T-helper 1 cell (primary cell): ENCODE measurements at places on chromosomes 3 and 15.

DNA sequence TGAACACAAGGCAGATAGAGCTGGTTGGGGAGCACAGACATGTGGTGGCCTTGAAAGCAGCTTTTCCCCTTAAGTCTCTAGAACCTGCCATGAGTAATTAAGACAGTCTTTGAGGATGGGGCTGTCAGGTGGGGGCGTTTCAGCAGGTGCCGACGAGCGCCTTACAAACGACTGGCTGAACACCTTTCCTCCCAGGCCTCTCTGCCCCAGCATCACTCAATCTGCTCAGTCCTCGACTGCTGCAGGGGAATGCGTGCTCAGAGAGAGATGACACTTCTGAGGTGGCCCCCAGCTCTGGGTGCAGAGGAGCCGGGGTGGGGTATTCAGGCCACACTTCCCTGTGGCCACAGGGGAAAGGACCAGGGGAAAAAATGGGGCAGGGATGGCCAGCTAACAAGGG, 8.1 kb upstream of the NCKIPSD start:
- DNase-seq, result no peak

- DNase-seq, result no peak
Measured at GRCh38 chr3:144457758-144458157, 486.1 kb downstream of the DIPK2A start.

DNA sequence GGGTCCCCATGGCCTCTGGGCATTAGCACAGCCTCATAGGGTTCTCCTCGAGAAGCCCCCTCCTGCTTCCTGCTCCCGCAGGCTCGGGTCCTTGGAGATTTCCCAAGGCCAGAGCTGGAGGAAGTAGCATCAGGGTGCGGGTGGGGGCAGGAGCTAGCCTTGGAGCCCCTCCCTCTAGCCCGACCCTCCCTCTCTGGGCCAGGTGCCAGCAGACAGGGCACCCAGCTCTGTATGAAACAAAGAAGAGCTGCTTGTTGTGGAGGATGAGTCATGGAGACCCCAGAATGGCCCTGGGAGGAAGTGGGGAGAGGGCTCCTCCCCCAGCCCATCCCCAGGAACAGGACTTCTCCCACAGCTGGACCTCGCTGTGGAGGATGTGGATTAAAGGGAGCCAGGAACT, 29.2 kb downstream of the EPHB3 start:
- no peak for DNase-seq

GRCh38 chr3:129822679-129823078, 70.8 kb downstream of the TMCC1 start:
- no peak for DNase-seq

DNA sequence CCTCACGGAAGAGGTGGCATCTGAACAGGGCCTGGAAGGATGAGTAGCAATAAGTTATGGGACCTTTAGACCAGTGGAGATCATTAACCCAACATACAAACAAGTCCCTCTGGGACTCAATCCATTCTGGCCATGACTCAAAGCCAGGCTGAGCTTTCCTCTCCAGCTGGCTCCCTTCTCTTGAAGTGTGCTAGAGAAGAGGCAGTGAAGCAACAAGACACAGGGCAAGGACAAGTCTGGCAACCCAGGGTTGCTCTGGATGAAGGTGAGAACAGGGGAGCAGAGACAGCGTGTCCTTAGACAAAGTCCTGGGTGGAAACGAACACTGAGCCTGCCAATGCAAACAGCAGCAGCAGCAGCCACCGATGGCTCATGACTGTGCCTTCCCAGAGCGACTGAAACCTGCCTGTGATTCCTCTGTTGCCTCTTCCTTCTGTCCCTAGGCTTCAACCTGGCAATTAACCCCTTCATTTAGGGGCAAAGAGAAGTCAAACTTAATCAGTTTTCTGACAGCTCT, 86.8 kb downstream of the BDH1 start:
- DNase-seq, result no peak

DNA sequence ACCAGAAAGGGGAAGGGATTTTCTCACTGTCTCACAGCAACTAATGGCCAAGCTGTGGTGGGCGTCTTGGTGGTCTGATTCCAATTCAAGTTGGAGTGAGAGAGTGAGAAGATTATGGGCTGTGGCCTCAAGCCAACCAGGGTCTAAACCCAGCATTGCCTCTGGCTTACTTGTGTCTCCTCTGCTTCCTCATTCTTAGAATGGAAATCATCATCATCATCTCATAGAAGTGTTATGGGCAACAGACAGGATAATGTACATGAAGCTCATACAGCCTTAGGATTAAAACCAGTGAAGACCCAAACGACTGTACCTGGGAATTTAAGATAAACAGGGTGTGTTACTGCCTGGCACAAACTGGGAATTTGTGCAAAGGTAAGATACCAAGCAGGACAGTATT, 29.1 kb upstream of the IREB2 start:
- no peak for DNase-seq

- no peak for DNase-seq
Measured at GRCh38 chr3:176075046-176075445, 1122.2 kb downstream of the TBL1XR1 start.

- no peak for DNase-seq
Measured at GRCh38 chr3:100254168-100254777, 6.5 kb upstream of the TBC1D23 start.

GRCh38 chr3:174438501-174439145, 420.5 kb upstream of the NAALADL2 start:
- no peak for DNase-seq

- DNase-seq, result no peak
Measured at GRCh38 chr3:46883054-46883829, 5.7 kb downstream of the PTH1R start.

- no peak for DNase-seq
Measured at GRCh38 chr3:7385635-7386034, 524.7 kb downstream of the GRM7 start.

GRCh38 chr3:111547631-111548030, 5.6 kb downstream of the CD96 start:
- peak; percentile 48 for DNase-seq

DNA sequence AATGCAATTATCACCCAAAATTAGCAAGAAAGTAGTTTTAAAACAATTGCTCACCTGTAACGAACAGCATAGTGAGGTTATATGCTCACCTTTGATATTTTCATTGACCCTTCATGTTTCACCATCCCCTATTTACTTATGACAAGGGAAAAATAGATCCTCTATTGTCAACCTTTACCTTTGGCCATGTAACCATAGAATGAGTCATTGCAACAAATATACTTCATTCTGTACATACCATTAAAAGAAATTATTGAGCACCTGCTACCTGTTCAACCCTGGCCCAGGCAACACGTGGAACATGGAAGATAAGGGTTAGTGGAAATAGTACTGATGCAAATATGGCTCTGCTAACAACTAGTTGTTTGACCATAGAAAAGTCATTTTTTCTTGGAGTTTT, 20.2 kb downstream of the LSAMP start:
- DNase-seq, result no peak

DNA sequence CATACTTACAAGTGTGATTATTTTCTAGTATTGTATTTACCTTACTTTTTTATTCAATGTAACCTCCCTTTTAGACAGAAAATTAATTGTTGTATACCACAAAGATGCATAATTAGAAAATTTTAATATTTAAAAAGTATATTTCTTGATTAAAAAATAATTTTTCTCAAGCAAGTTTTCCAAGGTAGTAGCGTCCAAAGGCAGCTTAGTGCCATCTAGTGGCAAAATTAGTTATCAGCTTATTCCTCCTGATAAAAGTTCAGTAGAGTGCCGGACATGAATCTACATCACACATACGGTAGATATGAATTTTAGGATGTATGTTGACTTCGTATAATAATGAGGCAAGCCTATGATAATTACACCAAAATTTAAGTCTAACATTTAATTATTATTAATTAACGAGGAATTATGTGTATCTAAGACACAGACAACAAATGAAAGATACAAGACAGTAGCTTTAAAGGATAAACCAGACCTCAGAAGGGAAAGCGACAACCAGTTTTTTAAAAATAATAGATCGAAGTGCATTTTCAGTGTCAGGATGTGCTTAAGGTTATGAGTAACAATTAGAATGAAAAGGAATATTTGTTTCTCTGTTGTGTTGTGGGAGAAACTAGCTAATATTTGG, 405.9 kb downstream of the ROBO1 start:
- no peak for DNase-seq

GRCh38 chr15:25784876-25785640, 78.1 kb downstream of the ATP10A start:
- DNase-seq, result no peak

DNA sequence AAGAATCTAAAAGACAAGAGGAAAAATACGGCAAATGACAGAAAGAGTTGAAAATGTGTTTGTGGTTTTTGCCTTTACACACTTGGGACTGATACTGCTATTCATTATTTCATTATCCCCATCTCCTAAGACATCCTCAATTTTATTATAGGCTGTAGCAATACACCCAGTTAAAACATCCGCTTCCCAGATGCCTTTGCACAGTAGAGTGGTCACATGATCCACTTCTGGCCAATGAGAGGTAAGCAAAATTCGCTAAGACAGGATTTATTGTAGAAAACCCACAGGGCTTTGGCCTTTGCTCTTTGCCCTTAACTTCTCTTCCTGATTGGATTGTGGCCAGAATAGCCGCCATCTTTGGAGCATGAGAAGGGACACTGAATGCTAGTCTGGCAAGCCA, 53.2 kb upstream of the BOC start:
- no peak for DNase-seq

GRCh38 chr15:75023872-75024636, 664 bp downstream of the PPCDC start:
- DNase-seq, result no peak

DNA sequence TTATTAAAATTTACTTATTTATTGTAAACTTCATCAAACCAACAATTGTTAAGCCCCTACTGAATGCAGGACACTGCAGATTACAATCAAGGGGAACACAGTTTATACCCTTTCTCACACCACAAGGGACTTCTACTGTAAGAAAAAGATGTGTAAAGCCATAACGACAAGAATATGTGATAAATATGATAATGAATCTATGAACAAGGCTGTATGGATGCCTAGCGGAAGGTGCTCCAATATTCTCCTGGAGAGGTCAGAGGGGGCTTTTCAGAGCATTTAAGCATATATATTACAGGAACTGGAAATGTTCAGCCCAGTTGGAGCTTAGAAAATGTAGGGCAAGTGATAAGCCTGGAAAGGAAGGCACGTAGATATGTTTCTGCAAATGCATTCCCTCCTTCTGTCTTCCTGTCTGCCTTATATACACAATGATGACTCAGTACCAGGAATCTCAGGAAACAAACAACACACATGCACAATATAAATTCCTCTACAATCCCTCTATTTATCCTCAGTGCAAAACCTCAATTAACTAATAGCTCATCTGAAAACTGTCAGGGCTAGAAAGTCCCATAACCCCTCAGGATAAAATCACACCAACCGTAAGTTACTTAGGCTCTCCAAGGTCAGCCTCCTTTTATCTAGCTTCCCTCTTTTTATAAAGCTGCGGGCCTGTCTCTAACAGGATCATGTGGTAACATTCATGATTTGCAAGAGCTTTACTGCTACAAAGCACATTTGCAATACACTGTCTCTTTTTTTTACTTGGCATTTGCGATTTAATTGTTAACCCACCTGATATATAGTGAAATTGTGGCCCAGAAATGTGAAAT, 393.1 kb downstream of the LPP start:
- DNase-seq, result no peak
